NCI-H1436 (cell line): ENCODE measurements at places on chromosomes 12 and 14.

DNA sequence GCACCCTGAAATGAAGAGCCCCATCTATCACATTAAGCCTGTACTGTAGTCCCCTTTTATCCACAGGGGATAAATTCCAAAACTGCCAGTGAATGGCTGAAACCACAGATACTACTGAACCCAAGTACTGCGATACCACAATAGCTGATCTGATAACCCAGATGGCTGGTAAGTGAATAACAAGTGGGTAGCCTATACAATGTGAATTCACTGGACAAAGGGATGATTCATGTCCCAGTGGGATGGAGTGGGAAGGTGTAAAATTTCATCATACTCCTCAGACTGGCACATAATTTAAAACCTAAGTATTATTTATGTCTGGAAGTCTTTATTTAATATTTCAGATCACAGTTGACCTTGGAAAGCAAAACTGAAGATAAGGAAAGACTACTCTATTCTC, 201.3 kb downstream of the GPHN start:
- no peak for DNase-seq

GRCh38 chr14:44982594-44982993, 20.6 kb downstream of the TOGARAM1 start:
- DNase-seq, result no peak

GRCh38 chr12:41141104-41141503, 47.0 kb upstream of the PDZRN4 start:
- no peak for DNase-seq

DNA sequence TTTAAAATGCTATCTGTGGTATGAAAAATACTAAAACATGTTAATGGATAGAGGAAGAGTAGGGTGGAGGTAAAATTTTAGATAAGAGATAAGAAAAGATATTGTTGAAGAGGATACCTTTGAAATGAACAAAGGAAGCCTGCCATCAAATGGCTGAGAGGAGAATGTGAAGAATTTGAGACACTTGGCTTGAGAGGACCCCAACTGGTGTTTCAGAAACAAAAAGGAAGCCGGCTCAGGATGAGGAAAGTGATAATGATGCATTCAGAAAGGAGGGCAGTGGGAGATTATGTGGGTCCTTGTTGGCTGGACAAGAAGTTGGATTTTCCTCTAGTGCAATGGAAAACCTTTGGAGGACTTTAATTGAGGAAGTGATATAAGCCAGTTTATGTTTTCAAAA, 264.4 kb downstream of the DUSP6 start:
- DNase-seq, result no peak

DNA sequence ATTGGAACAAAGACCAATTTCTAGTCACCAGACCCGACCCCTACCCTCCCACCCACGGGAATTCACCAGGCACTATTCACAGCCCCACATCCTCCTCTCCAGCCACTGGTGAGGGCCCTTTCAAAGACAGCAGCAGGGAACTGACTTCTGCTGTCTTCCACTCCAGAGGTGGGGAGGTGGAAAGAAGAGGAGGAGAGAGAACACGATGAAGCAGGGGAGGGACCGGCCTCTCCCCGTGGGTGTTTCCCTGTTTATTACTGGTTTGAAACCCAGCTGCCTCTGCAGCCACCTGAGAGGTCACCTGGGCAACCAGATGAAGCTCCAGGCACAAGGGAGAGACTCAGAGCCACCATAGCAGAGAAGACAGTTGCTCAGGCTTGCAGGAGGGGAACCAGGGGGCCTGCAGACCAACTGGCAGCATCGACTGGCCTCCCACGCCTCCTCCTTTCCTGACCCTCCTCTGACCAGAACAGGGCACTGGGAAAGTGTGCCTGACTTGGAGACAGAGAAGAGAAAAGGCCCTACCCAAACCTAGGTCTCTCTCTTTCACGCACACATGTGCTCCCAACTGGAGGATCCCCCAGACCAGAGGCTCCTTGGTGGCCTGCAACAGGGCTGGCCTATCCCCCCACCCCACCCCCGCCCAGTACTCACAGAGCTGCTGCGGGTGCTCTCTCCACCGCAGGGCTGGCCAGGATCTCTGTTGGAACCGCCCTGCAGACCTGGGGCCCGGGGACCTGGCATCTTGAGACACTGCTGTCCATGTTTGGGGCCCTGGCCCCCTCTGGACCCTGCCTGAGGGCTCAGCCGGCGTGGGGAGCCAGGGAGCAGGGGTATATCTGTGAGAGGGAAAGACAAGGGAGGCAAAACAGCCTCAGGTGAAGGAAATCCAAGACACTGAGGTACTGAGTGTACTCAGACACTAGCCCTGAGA, 22.8 kb downstream of the ANO2 start:
- DNase-seq, result no peak

- DNase-seq, result no peak
Observed at GRCh38 chr14:53473480-53473879, 320.4 kb upstream of the DDHD1 start.

- DNase-seq, result no peak
Observed at GRCh38 chr12:120529641-120530417, 871 bp upstream of the COQ5 start.

GRCh38 chr12:119885549-119885948, 8.4 kb upstream of the CIT start:
- no peak for DNase-seq

DNA sequence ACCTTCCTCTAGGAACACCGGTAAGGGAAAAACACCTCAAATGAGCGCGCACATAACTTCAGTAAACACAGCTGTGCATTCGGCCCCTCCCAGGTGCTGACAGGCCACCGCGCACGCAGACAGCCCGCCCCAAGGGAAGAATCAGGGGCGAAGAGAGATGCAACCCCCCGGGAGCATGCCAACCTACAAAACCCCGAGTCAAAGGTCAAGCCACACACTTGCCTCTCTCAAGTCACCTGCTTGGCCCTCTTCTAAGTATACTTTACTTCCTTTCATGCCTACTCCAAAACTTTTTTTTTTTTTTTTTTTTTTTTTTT, 2.3 kb upstream of the CYP46A1 start:
- DNase-seq, result no peak

DNA sequence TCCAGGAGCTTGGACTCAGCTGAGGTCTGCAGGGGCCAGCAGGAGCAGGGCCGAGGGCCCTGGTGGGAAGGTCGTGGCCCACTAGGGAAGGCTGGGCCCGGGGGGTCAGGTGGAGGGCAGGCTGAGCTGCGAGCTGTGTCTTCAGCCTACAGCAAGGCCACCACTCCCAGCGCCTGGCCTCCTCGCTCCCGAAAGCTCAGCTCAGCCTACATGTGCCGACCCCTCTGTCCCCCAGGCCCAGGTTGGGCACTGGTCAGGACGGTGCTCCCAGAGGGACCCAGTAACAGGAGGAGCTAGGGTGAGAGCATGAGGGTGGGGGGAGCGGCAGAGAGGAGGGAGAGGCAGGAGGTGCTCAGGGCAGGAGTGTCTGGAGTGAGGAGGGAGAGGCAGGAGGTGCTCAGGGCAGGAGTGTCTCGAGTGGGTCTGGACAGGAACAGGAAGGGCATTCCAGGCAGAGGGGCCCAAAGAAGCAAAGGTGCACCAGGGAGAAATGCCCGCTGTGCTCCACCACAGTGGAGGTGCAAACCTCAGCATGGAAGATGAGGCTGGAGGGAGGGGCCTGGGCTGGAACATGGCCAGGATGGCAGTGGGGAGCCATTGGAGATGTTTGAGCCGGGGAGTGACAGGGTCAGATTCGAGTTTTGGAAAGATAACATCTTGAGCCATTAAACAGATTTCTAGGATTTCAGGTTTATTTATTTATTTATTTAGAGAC, 29.1 kb upstream of the GPR132 start:
- DNase-seq, result no peak

- no peak for DNase-seq
Observed at GRCh38 chr14:22418631-22419030, 170.4 kb downstream of the DAD1 start.

DNA sequence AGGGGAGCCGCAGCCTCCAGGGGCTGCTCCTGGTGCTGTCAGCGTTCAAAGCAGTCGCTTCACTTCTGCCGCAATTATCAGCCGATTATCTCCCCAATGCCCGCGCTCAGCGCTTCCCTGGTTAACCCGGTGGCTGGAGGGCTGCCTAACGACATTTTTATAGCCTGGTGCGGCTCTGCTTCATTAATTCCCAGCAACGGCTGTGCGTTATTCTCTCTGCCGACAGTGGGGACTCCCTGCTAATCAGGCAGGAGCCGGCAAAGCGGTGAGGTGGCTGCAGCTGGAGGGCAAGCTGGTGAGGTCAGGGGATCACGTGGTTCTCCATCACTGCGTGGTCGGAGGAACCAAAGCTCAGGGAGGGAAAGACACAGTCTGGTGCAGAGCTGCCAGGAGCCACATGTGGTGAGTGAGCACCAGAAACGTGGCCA, 62.9 kb downstream of the GLRX5 start:
- DNase-seq, result peak; percentile 60

DNA sequence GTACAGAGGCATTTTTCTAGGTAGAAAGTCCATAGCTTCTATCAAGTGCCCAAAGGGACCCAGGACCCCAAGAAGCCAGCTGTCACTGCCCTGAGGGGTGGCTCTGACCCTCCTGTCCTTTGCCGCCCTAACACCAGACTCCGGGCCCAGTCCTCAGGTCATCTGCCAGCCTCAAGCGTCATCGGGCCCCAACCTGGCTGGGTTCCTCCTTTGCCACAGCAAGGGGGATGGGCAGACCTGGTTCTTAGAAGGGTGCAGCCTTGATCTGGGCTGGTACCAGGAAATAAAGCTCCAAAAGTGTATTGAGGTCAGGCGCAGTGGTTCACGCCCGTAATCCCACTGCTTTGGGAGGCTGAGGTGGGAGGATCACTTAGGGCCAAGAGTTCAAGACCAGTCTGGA, 27.1 kb upstream of the FAM222A start:
- DNase-seq, result no peak

DNA sequence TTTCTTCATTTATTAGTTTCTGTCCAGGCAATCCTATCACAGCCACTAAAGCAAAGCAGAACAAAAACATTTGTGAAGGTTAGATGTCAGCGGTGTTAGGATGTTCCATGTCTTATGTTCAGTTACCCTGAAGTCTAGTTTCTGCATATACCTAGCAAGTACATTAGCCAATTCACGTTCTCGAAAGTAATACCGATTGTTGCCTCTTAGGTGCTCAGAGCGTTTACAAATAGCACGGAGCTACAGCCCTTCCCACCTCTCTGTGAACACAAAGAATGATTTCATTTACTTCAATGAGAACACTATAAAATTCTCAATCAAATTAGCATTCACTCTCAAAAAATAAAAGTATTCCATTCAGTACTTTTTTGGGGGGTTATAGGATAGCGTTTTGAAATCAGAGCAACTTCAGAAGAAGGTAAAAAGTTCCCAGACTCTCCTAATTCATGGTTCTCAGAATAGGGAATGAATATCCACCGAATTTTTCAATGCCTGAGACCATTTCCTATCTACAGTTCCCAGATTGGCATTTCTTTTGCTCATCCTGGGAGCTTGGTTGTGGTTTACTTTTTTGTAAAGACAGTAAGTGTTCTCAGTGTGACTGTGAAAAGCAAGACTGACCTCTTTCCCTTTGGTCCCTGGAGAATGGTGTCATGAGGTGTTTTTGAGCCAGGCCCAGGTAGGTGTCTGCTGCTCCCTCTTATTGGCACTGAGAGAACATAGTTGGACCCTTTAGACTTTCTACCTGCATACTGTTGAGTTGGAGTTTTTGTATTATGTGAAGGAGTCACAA, 488.0 kb upstream of the RGS6 start:
- no peak for DNase-seq

- DNase-seq, result no peak
Observed at GRCh38 chr12:63068857-63069442, 82.1 kb downstream of the AVPR1A start.
